Stimulated activated CD8-positive, alpha-beta memory T cell treated with anti-CD3 and anti-CD28 coated beads, Interleukin-4, amount 100 ng/mL, for 1 hour (primary cell): ENCODE measurements at places on chromosomes 5 and 9.

DNA sequence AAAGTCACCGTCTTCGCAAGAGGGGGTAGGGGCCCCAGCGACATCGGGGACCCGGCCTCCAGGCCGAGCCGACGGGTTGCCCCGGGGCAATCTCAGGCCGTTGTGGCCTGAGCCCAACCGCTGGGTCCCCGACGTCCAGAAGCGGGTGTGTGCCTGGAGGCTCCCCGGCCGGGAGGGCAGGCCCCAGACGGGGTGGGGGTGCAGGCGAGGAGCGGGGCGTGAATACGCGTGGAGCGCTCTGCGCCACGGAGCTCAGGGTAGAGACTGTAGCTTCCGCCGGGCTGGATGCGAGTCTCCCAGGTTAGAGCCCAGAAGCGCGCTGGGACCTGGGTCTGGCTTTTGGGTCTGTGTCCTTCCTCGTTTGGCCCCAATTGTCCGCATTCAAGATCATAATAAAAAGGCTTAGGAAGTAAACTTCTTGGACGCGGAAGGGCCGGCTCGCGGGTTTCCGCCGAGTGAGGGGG, 3.5 kb downstream of the BARX1 start:
- DNase-seq: no peak

DNA sequence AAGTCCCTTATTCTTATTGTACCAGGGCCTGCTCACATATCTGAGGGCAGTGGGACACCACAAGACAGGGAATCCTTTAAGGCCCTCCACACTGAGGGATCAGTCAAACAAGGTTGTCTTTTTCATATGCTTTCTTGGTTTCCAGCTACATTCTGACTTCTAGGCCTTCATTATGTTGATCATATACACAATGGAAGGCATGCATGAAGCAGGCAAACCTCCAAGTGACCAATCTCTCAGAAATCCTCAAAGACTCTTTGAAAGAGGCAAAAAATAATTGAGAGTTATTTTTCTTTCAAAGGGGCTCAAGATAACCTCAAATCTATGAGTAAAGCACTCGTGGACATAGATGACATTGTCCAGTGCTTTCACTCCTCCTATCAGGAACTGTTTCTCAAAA, 1195.9 kb upstream of the ACO1 start:
- DNase-seq: no peak

GRCh38 chr9:32427111-32427873, 42.8 kb downstream of the ACO1 start:
- DNase-seq: no peak

- DNase-seq: no peak
These were observed 385.7 kb downstream of the PLK2 start for GRCh38 chr5:58074222-58074621.

DNA sequence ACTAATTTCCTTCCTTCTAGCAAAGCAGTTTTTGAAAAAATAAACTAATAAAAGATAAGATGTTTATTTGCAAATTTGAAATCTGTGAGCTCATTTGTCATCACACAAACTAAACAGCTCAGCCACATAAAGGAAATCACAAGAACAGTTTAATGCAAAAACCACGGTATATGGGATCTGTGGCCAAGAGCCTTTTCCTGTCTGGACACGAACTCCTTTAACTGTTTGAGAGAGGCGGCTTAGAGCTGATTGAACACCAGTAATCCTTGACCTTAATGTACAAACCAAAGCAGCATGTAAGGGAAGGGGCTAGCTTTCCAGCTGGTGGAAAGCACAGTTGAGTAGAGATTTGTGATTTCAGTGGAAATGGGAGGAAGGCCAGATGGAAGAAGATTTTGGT, 66.3 kb upstream of the SPINK5 start:
- DNase-seq: no peak

DNA sequence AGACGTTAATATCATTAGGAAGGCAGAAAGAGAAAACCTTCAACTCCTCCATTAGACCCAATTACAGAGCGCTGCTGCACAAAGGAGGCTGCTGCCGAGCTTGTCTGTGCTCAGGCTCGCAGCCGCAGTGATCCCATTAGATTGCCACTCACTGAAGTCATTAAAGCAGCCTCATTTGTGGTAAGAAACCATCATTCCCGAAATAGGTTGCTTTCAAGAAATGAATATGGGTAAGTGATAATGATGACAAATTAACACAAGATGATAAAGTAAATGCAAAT, 137.2 kb downstream of the CAVIN4 start:
- no peak for DNase-seq

GRCh38 chr9:1938135-1938534, 77.0 kb upstream of the SMARCA2 start:
- DNase-seq: no peak

DNA sequence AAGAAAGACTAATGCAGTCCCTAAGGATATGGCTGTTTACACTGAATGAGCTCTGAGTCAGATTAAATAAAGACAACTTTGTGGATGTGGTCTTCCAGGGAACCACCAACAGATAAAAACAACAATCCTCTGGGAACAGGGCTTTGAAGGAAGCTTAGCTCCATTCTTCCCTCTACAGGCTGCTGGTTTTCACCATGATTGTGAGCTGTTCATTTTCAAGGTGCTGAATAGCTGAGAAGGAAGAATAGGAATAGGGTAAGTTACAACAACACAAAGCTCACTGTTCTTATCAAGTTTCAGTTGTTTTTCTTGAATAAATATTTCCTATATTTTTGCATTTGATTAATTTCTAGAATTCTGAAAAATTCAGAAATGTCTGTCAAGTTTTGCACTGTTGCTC, 25.9 kb upstream of the PTAR1 start:
- no peak for DNase-seq

- no peak for DNase-seq
These were observed 179.0 kb downstream of the EBF1 start for GRCh38 chr5:158920736-158921135.

- no peak for DNase-seq
These were observed 107.5 kb upstream of the TLR4 start for GRCh38 chr9:117596678-117597077.

- DNase-seq: no peak
These were observed 36.7 kb downstream of the FBXW2 start for GRCh38 chr9:120756531-120756930.

DNA sequence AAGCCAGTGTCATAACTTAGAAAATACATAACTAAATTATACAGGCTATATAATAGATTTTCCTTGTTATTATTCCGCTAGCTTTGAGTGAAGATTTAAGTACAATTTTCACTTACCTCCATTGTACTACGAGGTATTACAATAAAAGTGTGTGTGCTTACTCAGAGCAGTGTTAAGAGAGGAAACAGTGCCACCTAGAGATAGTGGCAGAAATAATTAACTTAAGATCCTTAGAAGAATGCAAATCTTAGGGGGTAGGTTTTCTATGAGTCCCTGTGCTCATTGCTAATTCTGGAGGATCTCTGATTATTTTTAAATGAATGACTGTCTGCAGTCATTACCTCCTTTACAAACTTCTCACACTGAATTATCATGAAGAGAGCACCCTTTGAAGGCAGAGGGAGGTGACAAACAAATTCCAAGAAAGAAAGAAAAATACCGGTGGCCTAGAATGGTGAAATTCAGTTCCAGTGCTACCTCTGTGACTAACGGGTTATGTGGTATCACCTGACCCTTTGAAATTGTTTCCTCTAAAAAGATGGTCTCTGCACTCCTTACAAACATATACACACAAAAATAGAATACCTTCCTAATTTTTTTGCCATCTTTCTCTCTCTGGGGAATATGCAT, 379.8 kb downstream of the TRIM36 start:
- no peak for DNase-seq

- no peak for DNase-seq
These were observed 15.4 kb upstream of the VPS13A start for GRCh38 chr9:77161966-77162365.

- no peak for DNase-seq
These were observed 6.4 kb downstream of the GABRA6 start for GRCh38 chr5:161691911-161692310.

- DNase-seq: no peak
These were observed 32.5 kb upstream of the ALDOB start for GRCh38 chr9:101468116-101468515.

- no peak for DNase-seq
These were observed 64.6 kb upstream of the GABRA1 start for GRCh38 chr5:161783297-161783696.

- no peak for DNase-seq
These were observed 124.6 kb upstream of the TAF11L2 start for GRCh38 chr5:17373406-17373805.

- no peak for DNase-seq
These were observed 754.7 kb downstream of the DTWD2 start for GRCh38 chr5:118233606-118234005.

GRCh38 chr5:174514325-174514724, 210.1 kb upstream of the MSX2 start:
- DNase-seq: no peak

DNA sequence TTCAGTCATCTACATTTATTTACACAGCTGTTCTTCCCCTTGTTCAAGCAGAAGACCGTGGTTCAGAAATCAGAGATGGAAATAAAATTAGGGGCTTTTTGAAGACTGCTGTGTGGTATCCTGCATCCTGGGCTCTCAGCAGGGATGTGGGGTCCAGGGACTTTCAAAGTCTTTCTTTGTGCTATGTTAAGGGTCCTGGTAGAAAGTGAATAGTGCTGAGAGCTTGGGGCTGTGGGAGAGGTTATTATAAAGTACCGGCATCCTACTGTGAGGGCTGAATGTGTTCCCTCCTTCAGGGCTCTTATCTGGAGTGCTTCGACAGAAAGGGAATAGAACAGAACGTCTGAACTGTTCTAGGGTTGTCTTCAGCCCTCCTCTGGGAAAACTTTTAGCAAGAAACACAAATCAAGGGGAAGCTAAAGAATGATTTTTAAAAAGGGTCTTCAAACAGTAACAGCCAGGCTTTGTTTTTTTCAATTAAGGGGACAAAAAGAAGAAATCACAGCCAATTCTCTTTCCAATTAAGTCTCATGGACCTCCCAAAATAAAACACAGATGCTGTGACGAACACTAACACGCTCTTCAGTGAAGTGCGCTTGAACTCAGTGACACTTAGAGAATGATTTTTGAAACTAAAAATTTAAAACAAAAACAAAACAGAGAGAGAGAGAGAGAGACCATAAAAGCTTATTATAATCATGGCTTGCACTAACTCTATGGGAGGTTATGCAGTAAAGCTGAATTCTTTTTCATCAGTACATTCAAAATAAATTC, 15.7 kb upstream of the SLC1A3 start:
- DNase-seq: no peak

- no peak for DNase-seq
These were observed 526 bp upstream of the STXBP1 start for GRCh38 chr9:127611603-127611898.

- no peak for DNase-seq
These were observed 36.1 kb upstream of the LPAR1 start for GRCh38 chr9:111074395-111074794.
